ENCODE measurements at places on chromosomes 2 and 18. TPM values are rescaled to one million over a fixed set of nuclear protein-coding genes. Genes with fewer than 3 reads are reported as not detected.

SULT1C4 gene
- 0.21 TPM for total RNA-seq

THSD7B gene
- not detected for total RNA-seq

IL1R2 gene
- 1.4 TPM for total RNA-seq

ADGRF3 gene
- 0.31 TPM for total RNA-seq

GPR45 gene
- not detected for total RNA-seq

TUBA3E gene
- not detected for total RNA-seq

APLF gene
- 11.2 TPM for total RNA-seq

IGFBP5 gene
- 0.21 TPM for total RNA-seq

SNED1 gene
- total RNA-seq = 8.2 TPM

SLC5A7 gene
- under 0.01 TPM for total RNA-seq
